ENCODE measurements at places on chromosomes 7 and 10.
A peak's percentile ranks its signal among the peaks of the same experiment; 100 is the strongest.

GRCh38 chr10:51705774-51706173 is 6.4 kb upstream of the CSTF2T start:
- DNase-seq, result no peak

DNA sequence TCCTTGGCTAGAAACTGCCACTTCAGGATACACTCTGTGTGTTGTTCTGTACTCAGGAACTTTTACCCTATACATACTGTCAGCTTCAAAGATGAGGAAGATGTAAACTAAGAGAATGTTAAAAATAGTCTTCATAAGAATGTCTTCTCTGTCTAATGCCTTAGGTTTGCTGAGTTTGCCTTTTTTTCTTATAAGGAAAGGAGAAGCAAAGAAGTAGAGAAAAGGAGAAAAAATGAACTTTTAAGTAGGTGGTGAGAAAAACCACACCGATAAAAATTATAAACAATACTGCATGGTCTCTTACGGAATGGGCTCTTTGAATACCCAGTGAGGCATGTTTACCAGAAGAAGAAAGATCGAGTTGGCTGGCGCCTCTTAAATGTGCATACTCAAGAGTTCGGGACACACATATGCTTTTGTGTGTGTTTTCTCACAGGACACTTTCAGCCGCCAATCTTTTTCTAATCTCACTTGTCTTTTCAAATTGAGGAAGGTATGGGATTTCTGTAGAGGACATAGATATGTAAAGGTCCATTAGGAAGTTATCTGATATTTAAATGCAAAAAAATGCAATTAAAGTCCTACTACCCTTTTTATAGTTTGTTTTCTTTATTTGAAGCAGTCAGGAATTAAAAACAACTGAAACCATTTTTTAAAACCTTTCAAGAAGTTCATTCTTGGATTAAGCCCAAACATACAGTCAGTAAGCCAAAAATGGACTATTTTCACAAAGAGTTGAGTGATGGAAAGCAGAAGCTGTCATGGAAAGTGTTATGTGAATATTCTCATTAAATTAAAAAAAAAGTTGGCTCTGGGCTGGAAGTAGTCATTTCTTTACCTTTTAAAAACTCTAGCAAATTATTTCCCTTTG is 100.6 kb upstream of the MDFIC start:
- no peak for DNase-seq

GRCh38 chr7:152435384-152436110 is at the start of gene KMT2C:
Gene KMT2C, minus strand, starts transcription at chr7:152436003. Its CDS starts 217 bp downstream, at chr7:152435786.
- peak; percentile 82 for DNase-seq

DNA sequence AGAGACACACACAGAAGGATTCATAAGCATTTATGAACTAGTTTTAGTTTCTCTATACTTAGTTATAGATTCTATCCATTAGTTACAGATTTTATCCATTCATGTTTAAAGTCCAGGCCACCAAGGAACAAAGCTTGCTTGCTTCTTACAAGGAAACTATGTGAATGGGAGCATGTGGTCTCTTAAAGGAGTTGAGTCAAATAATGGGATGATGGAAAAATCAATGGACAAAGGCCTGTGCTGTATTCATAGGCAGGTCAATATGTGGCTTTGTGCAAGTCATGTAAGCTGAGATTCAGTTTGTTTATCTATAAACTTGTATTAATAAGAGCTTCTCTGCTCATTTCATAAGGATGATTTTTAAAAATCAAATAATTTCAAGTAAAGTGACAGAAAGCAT is 172.8 kb upstream of the CDK1 start:
- DNase-seq, result no peak

DNA sequence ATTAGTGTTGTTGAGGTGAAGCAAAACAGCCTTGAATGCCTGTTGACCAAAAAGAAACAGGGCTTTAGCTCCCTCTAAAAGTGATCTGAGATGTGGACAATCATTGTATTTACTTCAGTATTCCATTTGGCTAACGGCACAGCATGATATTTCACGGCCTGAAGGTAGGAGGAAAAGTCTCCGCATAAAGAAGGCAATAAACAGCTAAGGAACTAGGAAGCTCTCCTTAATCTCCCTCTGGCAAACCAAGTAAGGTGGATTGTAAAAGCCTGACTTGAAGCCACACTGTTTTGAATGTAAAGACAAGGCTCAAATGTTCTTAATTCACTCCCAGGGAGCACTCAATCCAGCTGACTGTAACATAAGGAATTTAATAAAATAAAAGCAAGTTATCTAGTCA is 160.0 kb upstream of the ZNF804B start:
- no peak for DNase-seq

- peak; percentile 75 for DNase-seq
Measured at GRCh38 chr7:5636914-5637313, 144.5 kb downstream of the RNF216 start.

DNA sequence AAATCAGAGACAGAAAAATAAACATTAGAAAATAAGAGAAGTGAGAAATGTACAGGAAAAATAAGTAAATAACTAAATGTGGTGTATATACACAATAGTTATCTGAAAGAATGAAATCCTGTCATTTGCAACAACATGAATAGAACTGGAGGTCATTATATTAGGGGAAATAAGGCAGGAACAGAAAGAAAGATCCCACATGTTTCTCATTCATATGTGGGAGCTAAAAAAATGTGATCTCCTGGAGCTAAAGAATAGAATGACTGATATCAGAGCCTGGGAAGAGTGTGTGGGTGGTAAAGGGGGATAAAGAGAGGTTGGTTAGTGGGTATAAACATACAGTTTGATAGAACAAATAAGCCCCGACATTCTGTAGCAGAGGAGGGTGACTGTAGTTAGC is 27.3 kb downstream of the PLXDC2 start:
- no peak for DNase-seq

DNA sequence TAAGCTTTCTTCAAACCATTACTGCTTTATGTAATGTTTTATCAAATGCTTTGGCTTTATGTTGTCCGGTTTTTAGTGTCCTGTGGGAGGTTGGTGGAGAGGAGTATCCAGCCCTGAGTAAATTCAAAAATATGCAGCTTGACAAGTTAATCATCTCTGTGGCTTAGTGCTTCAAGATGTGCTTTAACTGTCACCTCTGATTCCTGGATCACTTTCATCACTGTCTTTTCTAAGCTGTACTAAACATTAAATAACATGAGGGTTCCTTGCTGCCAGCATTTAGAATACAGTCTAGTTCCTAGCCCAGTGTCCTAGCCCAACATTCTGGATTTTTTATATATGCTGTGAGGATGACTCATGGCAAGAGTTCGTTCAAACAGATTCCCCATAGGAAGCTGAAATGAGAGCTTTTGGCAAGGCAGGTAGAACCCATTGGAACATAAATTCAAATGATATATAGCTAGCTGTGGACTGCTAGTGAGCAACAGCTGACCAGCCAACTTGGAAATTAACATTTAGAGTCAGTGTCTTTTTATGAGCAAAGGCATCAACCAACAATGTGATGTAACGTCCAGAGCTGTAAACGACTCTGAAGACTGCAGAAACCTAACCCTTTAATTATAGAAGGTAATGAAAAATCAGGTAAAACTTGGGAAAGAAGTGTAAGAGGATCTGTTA is 80.6 kb upstream of the OIT3 start:
- no peak for DNase-seq

GRCh38 chr7:68529221-68529620 is 1069.1 kb upstream of the AUTS2 start:
- DNase-seq, result no peak

DNA sequence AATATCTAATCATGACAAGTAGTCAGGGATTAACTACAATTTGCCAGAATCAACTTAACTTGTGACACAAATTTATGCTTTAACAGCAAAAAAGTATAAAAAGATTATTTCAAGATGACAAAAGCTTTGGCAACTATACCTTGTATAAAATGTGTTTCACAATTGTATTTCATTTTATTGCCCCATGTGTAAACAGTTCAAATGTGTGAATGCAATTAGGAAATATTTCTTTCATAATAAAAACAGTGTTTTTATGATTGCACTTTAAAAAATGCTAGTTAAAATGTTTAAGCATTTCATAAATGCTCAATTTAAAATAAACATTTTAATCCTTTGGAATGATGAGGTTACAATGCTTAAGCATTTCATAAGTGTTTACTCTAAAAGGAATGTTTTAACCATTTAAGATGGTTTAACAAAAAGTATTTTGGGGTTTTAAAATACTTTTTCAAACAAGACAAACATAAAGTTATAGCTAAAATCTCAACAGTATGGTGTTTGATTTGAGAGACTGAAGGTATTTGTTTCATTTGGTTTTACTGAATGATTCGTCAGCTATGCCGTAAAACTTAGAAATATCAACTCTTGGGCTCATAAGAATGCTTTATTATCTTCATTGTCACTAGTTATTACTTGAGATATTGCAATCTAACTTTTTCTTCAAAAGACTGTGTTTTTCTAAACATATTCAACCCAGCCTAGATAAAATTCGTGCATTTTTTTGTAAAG is 50.1 kb downstream of the SFTPD start:
- DNase-seq, result no peak

DNA sequence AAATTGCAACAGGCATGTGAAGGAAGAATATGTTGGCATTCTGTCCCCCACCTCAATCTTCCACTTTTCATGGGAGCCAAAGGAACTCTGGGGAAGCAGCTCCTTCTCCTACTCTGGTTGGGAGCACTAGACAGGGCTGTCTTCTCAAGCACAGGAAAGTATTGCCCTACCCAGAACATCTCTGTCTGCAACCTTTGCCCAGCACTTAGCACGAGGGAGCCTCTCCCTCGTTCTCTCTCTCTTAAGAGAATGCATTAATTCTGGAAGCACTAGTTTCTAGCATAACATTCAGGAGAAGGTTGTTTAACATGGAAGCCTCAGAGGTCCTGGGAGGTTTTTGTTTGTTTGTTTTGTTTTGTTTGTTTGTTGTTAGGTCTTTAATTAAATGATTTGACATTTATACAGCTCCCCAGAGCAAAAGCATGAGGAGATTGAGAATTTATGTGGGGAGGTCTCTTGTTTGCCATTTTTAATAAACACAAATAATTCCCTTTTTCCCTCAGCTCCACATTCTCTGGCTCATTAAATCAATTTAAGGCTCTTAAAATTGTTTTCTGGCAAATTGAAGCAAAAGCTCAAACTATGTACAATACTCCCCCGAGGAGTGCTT is 240.6 kb downstream of the TRIL start:
- no peak for DNase-seq

- DNase-seq, result no peak
Measured at GRCh38 chr7:130662426-130662825, 6.1 kb downstream of the COPG2 start.

GRCh38 chr10:96478355-96478754 is 35.4 kb downstream of the TLL2 start:
- no peak for DNase-seq

DNA sequence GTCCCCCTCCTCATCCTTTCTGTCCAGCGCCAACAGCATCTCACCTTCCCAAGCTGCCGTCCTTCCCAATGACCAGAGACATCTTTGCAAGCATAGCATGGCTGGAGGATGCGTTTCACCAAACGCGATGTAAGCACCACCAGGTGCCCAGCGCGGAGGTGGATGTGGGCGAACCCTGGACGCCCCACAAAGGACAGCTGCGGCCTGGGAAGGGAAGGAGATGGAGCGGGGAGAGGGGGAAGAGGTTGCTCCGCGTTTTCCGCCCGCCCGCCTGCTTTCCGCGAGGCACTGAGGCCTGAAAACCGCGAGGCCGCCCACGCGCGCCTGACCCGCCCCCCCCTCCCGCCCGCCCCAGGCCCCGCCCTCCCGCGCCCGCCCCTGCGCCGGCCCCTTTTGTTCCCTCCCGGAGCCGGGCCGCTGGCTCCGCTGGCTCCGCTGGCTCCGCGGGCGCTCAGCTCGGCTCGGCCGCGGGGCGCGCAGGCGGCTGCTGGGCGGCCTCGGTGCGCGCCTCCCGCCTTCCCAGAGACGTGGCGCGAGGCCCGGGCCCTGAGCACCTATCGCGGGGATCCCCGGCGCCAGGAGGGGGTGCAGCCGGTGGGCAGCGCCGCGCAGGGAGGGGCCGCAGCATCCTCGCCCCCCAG is at the start of gene CLIP2:
TSS of gene CLIP2 (plus strand) at position 390 of the 641 bp plus-strand sequence. CDS start 28,140 bp downstream, outside the sequence.
- peak; percentile 91 for DNase-seq

DNA sequence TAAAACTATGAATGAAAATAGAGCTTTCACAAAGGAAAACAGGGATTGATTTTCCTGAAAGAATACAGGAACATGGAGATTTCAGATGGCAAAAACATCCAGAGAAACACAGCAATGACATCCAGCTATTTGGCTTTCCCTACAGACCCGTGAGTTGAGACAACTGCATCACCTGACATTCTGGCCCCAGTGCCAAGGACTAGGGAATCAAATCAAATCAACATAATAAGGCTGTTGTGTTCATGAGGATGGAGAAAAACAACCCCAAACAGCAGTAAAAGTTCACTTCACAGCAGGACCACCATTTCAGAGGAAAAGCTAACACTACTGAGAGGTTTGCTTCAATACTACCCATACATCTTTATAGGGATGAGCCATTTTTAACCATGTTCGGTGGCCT is 25.5 kb downstream of the ETV1 start:
- DNase-seq, result no peak

DNA sequence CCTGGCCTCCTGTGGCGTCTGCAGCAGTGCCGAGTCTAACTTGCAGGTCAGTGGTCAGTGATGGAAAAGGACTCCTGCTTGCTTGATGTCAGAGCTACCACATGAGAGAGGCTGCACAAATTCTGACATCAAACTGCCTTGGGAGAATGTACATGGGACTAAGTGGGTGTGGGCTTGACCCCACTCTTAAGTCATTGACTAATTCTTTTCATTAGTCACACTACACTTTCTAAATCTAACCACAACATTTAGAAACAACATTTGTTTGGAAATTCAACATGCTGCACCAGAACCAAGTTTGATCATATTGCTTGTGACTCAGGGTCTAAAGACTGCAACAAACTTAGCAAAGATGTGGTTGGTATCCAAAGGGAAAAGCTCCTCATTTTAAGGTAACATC is 24.4 kb upstream of the CDC14C start:
- DNase-seq, result no peak

DNA sequence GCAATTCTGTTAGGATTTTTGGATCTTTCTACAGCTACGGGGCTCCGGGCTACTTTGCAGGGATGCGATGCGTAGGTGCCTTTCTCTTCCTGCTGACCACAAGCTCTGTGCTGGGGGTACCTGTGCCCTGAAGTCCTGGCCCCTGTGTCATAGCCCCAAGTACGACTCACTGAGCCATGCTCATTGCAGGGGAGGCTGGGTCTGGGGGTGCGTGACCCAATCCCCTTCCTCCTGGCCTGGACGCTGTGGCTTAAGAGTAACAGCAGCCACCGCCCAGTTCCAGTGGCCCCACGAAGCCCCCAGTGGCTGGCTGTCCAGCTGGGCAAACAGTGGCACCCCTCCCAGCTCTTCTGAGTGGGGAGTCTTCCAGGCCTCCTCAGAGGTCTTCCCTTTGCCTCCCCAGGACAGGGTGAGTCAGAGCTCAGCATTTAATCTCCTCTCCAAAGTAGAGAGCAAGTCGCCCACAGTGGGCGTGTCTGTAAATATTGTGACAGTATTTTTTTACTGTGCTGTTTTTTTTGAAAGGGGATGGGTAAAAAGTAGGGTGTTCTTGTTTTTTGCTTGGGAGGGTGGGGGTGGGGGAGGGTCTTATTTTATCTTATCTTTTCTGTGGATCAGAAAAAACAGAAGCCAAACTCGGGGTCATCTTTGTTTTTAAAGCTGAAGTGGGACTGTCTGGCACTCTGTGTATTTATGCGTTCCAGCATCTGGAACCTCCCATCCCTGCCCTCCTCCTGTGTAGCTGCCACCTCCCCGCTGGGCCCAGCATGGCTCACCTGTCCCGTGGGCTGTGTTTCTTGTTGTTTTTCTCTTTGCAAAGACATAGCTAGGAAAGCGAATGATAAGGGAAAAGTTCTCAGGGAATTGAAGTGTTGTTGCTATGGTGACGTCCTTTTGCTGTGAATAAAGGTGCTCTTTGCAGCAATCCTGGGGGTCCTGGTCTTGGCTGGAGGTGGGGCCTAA is 8.2 kb downstream of the LFNG start:
- DNase-seq, result peak; percentile 60
